Activated naive CD8-positive, alpha-beta T cell treated with anti-CD3 and anti-CD28 coated beads for 36 hours (primary cell): ENCODE measurements at places on chromosomes 4 and X. TPM values are rescaled to one million over a fixed set of nuclear protein-coding genes. Genes with fewer than 3 reads are reported as not detected.

Gene SFRP2
- not detected for total RNA-seq

Gene ADAD1
- total RNA-seq = not detected

Gene LEF1
- total RNA-seq = 211 TPM

Gene NAT8L
- total RNA-seq = 0.56 TPM
